ENCODE measurements at places on chromosomes 1 and 21. TPM values are rescaled to one million over a fixed set of nuclear protein-coding genes. Genes with fewer than 3 reads are reported as not detected.

The HSD11B1 gene
- total RNA-seq: not detected

The SLC45A3 gene
- 2.1 TPM for total RNA-seq

The CFAP298 gene
- 44.5 TPM for total RNA-seq

The AADACL4 gene
- total RNA-seq: not detected

The ADCY10 gene
- total RNA-seq: not detected

The KRTAP12-2 gene
- total RNA-seq: not detected

The KIF21B gene
- total RNA-seq: 0.22 TPM

The SLAMF9 gene
- not detected for total RNA-seq

DNA sequence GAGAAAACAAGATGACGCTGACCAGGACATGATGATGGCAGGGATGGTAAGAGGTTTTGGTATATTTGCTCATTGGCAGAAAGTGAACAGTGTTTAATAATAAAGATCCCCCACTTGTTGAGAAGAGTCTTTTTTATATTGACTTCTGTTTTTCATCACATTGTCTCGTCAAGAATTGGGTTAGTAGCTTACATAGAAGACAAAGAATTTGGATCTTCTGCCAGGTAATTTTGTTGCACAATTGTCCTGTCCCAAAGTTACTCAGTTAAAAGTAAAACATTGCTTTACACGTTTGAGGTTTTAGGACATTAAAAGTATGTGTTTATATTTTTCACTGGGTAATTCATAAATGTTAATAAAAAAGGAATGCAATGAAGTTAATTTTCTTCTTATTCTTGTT is 48.3 kb upstream of the LAMC2 start:
- no peak for DNase-seq

DNA sequence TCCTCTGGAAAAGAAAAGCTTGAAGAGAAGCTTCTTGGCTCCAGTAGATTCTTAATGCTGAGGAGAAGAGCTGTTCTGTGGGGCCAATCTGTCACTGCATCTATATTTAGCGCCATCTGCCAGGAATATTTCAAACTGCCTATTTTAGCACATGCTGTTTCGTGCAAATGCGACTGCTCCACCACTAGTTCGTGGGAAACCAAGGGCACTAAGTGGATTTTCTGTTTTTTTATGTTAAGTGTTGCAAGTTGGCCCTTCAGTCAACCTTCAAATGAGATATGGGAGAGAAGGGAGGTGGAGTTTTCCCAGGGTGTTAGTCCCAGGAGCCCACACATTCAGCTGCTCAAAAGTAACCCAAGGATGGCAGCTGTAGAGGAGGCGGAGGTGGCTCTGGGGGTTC is 91.9 kb downstream of the TSEN15 start:
- DNase-seq: no peak

DNA sequence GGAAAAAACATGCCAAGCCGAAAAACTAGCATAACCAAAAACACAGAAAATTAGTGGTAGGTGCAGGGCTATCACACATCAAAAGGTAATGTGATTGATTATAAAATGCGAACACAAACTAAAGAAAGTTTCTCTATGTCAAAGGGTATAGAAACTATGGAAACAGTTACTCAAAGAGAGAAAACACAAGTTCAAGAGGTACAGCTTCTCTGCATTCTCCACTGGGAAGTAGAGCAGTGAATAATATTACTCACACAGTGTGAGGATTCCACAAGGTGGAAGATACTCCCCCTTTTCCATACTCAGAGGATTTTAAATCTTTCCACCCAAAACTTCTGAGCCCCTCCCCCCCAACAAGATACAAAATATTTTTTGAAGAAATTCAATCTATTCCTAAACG is 18.6 kb downstream of the AKT3 start:
- no peak for DNase-seq

DNA sequence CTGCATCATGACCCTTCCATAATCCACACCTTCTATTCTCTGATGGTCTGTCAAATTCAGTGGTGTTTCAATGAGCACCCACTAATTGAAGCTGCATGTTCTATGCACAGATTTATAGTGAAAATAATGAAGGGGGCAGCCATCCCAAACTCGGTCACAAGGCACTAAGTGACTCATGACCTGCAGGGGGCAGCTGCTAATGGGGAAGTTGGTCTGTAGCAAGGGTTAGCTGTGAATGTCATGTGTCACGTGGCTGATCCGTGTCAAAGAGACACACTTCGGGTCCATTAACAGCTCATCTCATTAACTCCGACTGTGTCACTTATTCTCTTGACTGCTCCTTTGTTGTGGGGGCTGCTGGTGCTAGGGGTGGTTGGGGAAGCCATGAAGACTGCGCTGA is 306.6 kb downstream of the PCP4 start:
- no peak for DNase-seq

GRCh38 chr1:231190456-231190855 is 28.6 kb downstream of the TRIM67 start:
- DNase-seq: no peak

DNA sequence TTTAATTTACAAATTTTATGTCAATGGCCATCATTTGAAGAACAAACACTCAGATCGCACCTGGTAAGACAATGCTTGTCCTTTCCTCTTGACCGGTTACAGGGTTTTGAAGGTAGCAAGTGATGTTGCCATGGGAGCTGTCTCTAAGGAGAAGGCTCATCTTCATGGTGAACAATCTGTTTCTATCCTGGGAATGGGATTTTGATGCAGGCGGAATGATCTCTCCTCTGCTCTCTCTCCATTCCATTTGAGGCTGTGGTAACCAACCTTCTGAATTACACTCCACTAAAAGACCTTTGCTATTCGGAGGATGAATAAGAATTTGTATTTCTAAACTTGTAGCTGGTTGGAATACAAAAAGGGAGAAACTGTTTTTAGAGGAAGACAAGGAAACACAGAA is 57.9 kb upstream of the SLC5A9 start:
- DNase-seq: no peak

- DNase-seq: no peak
Measured at GRCh38 chr1:164651351-164651951, 92.5 kb downstream of the PBX1 start.

DNA sequence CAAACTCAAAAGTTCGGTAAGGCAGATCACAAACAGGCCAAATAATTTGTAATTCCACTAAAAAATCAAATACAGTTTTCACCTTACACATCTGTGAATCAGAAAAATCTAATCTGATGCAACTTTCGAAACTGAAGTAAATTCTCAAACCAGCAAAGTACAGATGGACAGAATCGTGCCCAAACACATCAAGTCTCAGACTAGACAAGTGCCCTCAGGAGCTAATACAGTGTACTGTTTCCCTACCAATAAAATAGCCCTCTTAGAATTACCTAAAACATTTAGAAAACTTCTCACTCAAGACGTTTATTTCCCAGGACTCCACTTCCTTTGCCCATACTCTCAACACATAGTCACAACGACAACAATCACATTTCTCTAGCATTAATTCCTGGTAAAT is 134.2 kb downstream of the SMYD2 start:
- DNase-seq: no peak

DNA sequence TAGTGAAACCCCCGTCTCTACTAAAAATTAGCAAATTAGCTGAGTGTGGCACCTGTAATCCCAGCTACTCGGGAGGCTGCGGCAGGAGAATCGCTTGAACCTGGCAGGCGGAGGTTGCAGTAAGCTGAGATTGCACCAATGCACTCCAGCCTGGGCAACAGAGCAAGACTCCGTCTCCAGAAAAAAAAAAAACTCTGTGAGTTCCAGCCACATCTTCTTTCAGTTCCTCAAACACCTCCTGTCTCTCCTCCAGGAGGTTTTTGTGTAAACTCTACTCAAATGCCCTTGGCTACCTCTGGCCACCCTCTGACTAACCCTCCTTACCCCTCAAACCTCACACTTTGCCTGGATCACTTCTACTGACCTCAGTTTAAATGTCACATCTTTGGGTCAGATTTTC is 38.1 kb downstream of the RCSD1 start:
- DNase-seq: no peak

DNA sequence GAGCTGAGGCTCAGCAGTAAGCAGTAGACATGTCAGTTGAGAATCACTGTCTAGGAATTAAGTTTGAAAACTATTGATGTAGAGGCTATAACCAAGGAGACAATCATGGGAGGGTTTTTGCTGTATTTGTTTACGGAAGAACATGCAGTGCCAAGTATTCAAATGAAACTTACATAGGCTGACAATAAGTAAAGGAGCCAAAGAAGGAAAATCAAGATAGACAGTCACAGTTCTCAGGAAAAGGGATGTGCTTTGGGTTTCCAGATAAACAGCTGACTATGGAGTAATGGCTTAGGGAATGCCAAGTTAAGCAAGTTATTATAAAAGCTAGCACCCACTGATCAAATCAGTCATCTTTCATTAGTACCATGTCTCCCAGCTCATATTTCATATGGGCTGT is 21.5 kb downstream of the GNG12 start:
- DNase-seq: no peak

GRCh38 chr1:210781652-210782051 is 352.3 kb downstream of the KCNH1 start:
- no peak for DNase-seq

DNA sequence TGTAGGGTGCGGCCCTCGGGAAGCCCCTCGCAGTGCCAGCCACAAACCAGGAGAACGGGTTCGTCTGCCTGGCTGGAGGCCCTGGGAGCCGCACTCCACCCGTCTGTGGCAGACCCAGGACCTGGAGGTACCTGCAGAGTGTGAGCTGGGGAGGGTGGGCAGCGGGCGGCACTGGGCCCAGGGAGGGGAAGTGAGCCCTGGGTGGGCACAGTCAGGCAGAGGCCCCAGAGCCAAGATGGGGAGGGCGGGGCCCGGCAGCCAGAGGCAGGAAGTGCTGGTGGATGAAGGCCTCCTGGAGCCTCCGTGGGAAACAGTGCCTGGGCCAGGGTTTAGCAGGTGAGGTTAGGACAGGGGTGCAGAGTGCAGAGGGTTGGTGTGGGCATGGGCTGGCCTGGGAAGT is 4.0 kb upstream of the PEX10 start:
- no peak for DNase-seq

GRCh38 chr1:33329600-33330305 is 8.9 kb upstream of the A3GALT2 start:
- no peak for DNase-seq

DNA sequence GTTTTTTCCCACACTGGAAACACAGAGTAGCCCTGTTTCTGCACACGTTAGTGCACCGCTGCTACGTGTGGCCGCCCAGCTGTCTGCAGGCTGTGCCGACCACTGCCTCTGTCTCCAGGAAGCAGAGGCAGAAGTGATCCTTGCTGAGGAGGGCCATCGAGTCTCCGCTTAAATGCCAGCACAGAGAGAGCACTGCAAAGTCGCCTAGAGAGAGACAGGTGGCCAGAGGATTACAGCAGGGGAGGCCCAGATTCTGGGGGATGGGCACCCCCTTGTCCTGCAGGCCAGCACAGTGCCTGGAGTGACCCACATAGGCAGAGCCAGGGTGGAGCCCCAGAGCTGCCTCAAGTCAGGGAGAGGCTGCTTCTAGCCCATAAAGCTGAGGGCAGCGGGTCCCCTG is 6.1 kb downstream of the TPRG1L start:
- DNase-seq: no peak

GRCh38 chr1:74452035-74452434 is 60.4 kb downstream of the LRRC53 start:
- DNase-seq: no peak

- DNase-seq: no peak
Measured at GRCh38 chr1:163054181-163054591, 15.0 kb upstream of the RGS4 start.

DNA sequence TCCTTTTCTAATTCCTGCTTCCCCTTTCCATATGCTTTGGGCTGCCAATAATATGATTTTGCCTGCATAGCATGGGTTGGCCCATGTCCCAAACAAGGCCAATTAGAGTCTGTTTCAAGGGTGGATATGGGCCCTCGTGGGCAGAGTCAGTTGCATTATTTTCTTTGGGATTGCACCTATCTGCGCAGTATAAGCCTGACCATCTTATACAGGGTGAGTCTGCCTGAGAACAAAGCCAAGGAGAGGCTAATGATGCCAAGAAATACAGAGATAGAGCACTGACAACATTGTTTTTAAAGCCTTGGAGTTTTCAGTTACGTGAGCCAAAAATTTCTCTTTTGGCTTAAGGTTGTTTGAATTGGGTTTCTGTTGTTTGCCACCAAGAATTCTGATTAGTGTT is 18.6 kb downstream of the OVAAL start:
- DNase-seq: no peak

- DNase-seq: no peak
Measured at GRCh38 chr1:11535761-11536572, 57.0 kb downstream of the DISP3 start.

DNA sequence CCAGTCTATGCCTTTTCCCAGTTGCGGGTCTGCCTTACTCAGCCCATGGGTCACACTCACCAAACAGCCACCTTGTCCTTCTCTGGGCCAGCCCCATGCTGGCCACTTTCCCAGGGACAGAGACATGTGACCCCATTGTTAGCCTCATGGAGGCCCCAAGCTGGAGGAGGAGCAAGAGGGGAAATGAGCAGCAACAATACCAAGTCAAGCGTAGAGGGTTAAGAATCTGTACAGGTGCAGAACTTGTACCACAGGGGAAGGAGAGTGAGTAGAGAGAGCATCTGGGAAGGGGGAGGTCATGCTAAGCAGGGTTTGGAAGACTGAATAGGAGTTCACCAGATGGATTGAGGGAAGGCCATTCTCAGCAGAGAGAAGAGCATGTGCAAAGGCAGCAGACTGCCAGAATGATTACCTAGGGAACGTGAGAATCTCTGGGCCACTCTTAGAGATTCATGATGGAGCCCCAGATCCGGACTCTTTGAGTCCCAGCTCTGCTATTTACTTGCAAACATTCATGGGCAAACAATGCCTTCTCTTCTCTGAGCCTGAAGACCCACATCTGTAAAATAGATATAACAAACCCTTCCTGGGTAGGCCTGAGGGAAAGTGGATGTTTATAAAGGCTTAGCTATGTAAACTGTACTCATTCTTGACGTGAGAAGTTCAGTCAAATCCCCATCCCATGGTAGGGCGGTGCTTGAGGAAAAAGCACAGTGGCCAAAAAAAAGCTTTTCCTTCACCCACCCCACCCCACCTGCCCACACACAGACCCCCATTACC is 2.8 kb upstream of the SLC2A1 start:
- DNase-seq: peak; percentile 58

- no peak for DNase-seq
Measured at GRCh38 chr1:178571807-178572206, 58.9 kb downstream of the TEX35 start.
